Bone marrow (tissue), 2 donors: ENCODE measurements at places on chromosomes 4 and X.

DNA sequence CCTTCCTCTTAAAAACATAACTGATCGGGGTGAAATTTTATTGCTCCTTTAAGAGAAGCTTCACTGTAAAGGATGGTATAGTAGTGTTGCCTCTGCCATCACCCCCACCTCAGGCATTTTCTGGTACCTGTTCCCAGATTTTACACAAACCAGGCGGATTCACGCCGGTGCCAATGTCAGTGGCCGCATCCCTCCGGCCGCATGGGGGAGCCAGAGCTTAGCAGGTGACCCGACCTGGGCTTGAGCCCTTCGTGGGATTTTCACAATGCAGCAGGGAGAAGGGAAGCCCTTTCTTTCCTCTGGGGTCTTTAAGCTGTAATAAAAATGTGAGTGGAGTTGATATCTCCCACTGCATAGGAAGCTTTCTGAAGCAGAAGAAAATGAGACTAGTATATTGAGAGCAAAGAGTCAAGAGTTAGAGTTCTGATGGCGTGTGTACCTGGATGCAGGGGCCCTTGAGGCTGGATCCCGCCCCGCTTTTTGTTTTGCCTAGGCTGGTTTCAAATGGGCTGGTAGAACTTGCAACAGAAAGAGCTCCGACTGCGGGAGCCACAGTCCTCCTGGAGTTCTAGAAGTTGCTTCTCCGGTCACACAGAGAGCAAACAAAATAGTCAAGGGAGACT is 59.4 kb downstream of the POLR2B start:
- peak; percentile 2 for DNase-seq

DNA sequence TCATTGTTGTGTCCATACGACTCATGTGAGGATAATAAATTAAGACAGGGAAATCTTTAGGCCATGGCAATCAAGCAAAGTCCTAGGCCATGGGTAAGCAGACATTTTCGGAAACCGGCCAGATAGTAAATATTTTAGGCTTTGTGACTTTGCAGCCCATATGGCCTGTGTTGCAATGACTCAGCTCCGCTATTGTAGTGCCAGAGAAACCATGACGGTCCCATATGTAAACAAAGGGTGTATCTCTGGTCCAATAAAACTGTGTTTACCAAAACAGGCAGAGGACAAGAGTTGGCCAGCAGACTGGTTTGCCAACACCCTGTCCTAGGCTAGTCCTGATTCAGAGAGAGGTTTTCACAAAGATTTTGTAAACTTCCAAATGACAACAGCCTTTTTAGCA is 5.0 kb downstream of the FAM114A1 start:
- no peak for DNase-seq

GRCh38 chr4:110049951-110050925 is 137.6 kb downstream of the EGF start:
- DNase-seq = no peak

GRCh38 chr4:7058792-7059191 is 9.1 kb downstream of the GRPEL1 start:
- no peak for DNase-seq

- no peak for DNase-seq
These were observed at the start of gene CCKAR for GRCh38 chr4:26490111-26490959. TSS of gene CCKAR (minus strand) at chr4:26490484. CDS start at chr4:26490267, 217 bp downstream.

GRCh38 chr4:18670034-18670433 is 648.5 kb upstream of the LCORL start:
- DNase-seq = no peak

DNA sequence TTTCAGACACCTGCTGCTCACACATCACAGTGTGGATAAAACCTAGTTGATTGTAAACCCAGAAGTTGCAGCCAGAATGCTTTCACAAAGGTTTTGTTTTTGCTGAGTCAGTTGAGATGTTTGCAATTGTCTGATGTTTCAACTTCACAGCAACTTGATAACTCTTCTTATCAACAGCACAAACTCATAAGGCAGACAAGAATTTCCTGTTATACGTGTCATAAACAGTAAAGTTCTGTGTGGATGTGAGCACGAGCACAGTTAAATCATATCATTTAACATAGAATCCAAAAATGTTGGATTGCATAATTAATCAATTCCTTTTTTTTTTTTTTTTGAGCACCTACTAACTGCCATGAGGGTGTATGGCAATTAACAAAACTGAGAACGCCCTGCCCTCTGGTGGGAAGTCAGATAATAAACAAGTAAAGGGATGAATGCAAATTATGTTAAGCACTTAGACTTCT is 512.2 kb downstream of the PDHA2 start:
- no peak for DNase-seq

DNA sequence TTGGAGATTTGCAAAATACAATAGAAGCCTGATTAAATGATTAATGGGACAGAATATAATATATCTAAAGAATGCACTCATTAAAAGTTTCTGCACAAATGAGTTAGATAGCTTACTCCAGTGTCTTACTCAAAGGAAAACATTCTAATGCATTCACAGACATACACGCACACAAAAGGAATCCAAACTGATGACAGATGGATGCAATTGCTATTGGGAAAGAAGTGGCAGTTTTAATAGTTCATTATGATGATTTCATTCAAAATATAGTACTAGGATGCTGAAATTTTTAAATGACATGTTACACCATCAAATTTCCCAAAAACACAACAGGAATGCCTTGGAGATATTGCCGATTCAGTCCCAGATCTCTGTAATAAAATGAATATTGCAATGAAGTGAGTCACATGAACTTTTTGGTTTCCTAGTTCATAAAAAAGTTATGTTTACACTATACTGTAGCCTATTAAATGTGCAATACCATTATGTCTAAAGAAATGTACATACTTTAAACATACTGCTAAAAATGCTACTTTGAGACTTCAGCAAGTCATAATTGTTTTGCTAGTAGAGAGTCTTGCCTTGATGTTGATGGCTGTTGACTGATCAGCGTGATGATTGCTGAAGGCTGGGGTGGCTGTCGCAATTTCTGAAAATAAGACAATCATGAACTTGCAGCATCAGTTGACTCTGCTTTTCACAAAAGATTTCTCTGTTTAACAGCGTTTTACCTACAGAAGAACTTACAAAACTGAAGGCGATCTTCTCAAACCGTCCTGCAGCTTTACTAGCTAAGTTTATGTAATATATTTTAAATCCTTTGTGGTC is 45.6 kb downstream of the BBS12 start:
- DNase-seq = no peak

DNA sequence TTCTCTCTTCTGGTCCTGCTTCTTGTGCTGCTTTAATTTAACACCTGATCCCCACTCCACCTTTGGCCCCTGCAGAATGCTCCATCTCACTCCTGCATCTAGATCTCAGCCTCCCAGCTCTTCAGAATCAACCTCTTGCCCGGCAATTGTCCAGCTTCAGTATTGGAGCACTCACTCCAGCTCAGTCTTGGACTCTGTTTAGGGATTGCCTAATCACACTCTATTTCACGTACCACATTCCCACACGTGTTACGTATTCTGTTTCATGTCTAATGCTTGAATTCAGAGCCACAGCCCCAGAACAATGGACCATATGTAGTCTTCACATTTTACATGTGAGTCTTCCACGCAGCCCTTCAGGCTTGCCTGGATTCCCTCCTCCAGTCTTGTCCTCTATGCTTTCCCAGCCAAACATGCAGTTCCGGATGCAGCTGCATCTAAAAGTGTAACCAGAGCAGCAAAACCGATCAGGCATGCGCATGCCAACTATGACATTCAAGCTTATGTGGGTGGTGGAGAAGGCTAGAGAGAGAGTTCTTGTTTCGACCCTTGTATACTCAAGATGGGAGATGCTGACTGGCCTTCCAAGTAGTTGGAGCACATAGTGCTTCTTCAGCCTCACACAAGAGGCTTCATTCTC is 105.2 kb upstream of the FAM9A start:
- no peak for DNase-seq

- no peak for DNase-seq
These were observed 662.1 kb upstream of the DIPK2B start for GRCh38 chrX:45862801-45863200.

- DNase-seq = no peak
These were observed at the start of gene NAT8L for GRCh38 chr4:2059046-2059725. TSS of gene NAT8L (plus strand) at chr4:2059327. CDS start at chr4:2059512, 185 bp downstream.

DNA sequence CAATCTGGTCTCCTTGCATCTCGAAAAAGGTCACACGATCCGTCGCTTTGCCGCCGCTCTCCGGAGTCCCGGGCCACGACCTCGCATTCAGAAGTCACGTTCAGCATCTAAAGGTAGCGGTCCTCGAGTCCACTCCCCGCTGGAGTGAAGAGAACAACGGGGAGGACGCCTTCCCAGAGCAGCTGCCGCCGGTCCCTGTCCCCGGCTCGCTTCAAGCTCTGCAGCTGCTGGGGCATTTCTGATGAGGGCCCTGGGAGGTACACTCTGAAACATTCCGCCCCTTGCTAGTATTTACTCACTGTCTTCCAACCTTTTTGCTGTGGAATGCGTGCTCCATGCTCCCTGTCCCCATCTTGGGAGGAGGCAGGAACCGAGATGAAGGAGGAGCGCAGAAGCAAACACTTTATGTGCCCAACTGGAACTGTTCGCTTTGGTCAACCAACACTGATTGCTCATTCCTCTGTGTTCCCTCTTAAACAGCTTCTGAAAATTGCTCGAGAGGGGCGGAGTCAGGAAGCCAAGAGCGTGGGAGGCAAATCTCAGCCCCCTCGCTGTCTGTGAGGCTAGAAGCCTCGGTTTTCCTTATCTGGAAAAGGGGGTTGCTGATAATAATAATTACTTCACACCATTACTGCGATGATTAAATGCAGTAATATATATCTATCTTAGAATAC is 6.4 kb upstream of the VAMP7 start:
- DNase-seq = no peak

GRCh38 chr4:46389301-46389775 is 590 bp downstream of the GABRA2 start:
- DNase-seq = no peak

DNA sequence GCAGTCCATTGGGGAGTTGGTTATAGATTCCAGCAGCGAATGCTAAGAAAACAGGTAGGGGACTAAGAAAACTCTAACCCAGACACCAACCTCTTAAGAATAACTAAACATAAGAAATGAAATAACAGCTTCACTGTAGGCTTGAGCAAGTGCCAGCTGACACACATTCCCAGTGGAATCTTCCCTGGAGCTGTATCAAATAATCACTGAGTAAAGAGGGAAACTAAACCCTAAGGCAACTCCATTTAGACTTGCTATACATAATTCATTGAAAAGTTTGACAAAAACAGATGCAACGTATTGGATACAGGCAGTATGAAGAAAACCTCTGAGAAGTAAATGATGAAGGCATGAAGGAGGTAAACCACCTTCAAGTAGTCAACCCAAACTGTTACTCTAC is 293.5 kb downstream of the OPHN1 start:
- DNase-seq = no peak

DNA sequence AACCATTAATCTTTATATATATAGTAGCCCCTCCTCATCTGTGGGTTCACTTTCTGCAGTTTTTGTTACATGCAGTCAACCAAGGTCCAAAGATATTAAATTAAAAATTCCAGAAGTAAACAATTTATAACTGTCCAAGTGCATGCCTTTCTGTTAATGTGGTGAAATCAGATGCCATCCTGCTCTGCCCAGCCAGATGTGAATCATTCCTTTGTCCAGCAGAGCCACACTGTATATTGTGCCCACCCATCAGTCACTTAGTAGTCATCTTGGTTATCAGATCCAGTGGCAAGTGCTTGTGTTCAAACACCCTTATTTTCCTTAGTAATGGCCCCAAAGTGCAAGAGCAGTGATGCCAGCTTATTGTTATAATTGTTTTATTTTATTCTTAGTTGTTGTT is 17.2 kb upstream of the PRDM5 start:
- DNase-seq = no peak

DNA sequence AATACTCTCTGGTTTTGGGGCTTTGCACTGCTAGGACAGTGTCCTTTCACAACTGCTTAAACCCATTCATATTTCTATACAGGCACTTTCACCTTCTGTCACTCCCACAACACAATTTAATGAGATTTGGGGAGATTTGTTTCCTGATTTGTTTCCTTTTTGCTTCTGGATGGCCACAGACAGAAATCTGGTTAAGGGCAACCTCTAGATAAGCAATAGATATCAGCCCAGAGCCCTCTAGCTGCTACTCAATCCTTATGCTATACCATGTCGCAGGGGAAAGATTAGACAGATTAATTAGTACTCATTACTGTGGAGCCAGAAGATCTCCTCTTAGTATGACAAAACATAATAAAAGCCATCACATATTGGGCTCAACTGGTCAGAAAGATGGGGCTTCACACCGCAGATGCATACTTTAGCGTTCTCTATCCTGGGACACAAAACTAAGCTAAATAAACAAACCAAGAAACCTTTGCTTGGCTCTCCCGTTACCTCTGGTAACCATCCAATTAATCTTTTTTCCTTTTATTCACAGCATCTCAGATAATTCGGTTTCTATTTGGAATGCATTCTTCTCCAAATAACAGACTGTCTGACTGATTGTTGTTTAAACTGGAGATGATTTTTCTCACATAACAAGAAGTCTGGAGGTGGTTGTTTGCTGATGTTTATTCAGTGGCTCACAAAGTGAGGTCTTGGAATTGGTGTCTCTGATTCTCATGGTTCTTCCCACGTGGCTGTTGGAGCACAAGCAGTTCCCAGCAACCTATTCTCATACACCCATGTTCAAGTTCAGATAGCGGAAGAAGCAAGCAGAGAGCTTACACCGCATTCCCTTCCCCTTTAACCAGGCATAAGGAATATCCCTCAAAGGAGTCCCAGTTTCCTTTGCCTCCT is 41.0 kb upstream of the ZNF330 start:
- no peak for DNase-seq

GRCh38 chrX:122777766-122778165 is 406.3 kb upstream of the GRIA3 start:
- DNase-seq = no peak

DNA sequence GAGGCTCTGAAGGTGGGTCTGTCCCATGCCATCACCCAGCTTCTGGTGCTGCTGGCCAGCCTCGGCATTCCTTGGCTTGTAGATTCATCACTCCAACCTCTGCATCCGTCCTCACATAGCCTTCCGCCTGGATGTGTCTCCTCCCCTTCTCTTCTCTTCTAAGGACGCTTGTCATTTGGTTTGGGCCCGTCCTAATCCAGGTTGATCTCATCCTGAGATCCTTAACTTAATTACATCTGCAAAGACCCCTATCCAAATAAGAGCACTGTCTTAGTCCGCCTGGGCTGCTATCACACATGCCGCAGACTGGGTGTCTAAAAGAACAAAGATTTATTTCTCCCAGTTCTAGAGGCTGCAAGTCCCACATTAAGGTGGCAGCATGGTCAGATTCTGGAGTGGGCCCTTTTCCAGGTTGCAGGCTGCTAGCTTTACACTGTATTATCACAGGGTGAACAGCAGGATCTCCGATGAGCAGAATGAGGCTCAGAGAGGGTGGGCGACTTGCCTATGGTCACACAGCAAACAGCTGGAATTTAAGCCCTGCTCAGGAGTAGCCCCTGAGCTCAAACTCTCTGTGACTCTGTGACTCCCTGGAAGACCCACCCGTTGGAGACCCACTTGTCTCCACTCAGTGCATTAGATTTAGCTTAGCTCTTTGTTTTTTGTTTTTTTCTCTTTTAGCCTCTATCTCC is 113.1 kb downstream of the STK32B start:
- DNase-seq = no peak

GRCh38 chrX:40188573-40189417 is 91.0 kb upstream of the BCOR start:
- DNase-seq = no peak

GRCh38 chrX:101595739-101596419 is 21.9 kb downstream of the ARMCX6 start:
- peak; percentile 30 for DNase-seq

GRCh38 chr4:1778642-1779392 is 14.3 kb upstream of the FGFR3 start:
- DNase-seq = no peak
